ENCODE measurements at places on chromosomes 1 and 21.
A peak's percentile ranks its signal among the peaks of the same experiment; 100 is the strongest.

GRCh38 chr1:91980663-91981062 lies 31.5 kb downstream of the BRDT start:
- H3K27me3 ChIP-seq = no peaks in the 10 kb centered on the region
- H3K36me3 ChIP-seq = no peaks in the 10 kb centered on the region
- ATAC-seq = no peak
- no peak overlapping the region for H3K4me3 ChIP-seq
- H3K27ac ChIP-seq = no peak overlapping the region

DNA sequence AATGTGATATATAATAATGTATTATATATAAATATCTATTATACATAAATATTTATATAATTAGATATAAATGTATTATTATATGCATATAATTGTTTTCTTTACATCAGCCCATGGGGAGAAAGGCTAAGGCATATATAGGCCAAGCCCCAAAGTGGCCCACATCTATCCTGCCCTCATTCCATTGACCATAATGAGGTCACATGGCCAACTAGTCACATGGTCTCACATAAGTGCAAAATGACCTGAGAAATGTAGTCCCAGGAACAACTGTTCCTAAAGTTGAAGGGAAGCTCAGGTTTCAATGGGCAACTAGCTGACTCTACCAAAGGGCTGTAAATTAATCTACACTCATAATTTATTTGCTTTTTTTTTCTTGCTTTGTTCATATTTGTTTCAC lies 14.5 kb upstream of the CCDC185 start:
- no peaks in the 10 kb centered on the region for H3K4me1 ChIP-seq
- peaks cover 47% of the 10 kb centered on the region for H3K27me3 ChIP-seq
- no peak overlapping the region for H3K27ac ChIP-seq
- H3K36me3 ChIP-seq = no peaks in the 10 kb centered on the region

- peaks cover 7% of the 10 kb centered on the region for H3K4me1 ChIP-seq
- ATAC-seq = no peak
- peaks cover 64% of the 10 kb centered on the region for H3K36me3 ChIP-seq
These were observed 21.1 kb downstream of the UBAP2L start for GRCh38 chr1:154241703-154242351.

- ATAC-seq = no peak
- H3K4me1 ChIP-seq = no peaks in the 10 kb centered on the region
- no peaks in the 10 kb centered on the region for H3K27me3 ChIP-seq
- H3K36me3 ChIP-seq = no peaks in the 10 kb centered on the region
- no peak overlapping the region for H3K4me3 ChIP-seq
These were observed 283.5 kb upstream of the ADAMTS5 start for GRCh38 chr21:27250366-27250765.

GRCh38 chr1:203807196-203807595 lies 11.8 kb downstream of the ZBED6 start:
- H3K36me3 ChIP-seq = peaks cover 42% of the 10 kb centered on the region
- no peak overlapping the region for H3K4me3 ChIP-seq
- H3K27ac ChIP-seq = no peak overlapping the region
- ATAC-seq = no peak
- peaks cover 20% of the 10 kb centered on the region for H3K4me1 ChIP-seq

DNA sequence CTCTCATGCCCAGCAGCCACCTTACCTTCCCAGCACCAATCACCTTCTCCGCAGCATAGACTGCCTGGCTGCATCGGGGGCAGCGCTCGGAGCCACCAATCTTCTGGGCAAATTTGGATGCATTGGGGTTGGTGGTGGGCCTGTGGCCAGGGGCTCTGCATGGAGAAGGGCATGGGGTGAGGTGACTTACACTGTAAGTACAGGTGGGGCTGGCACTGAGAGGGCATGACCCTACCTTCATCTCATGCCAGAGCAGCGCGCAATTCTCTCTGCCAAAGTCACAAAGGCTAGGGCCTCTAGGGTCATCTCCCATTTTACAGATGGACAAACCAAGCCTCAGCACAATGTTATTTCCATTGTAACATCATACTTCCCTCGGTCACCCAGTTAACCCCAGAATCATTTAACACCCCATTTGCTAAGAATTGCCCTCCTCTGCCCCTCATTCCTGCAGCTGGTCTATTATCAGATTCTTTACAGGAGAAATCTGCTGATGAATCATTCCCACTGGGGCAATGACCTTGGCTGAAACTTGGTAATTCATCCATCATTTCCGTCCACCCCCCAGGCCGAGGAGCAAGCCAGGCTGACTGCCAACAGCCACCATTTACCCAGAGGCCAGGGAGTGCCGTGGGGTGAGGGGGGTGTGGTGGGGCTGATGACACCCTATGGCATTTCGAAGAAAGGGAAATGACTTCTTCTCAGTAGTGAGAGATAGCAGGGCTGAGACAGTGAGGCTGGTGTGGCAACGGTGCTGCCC lies 17.9 kb downstream of the CSRP1 start:
- no peak overlapping the region for H3K27ac ChIP-seq
- H3K27me3 ChIP-seq = no peaks in the 10 kb centered on the region
- no peak overlapping the region for H3K4me3 ChIP-seq
- peaks cover 56% of the 10 kb centered on the region for H3K36me3 ChIP-seq
- ATAC-seq = no peak
- H3K4me1 ChIP-seq = peaks cover 6% of the 10 kb centered on the region

- H3K4me1 ChIP-seq = no peaks in the 10 kb centered on the region
- no peaks in the 10 kb centered on the region for H3K36me3 ChIP-seq
- H3K4me3 ChIP-seq = peak overlapping the region; percentile 45
- H3K27ac ChIP-seq = no peak overlapping the region
- peaks cover 69% of the 10 kb centered on the region for H3K27me3 ChIP-seq
These were observed 36.9 kb upstream of the HHAT start for GRCh38 chr1:210291786-210292230.

DNA sequence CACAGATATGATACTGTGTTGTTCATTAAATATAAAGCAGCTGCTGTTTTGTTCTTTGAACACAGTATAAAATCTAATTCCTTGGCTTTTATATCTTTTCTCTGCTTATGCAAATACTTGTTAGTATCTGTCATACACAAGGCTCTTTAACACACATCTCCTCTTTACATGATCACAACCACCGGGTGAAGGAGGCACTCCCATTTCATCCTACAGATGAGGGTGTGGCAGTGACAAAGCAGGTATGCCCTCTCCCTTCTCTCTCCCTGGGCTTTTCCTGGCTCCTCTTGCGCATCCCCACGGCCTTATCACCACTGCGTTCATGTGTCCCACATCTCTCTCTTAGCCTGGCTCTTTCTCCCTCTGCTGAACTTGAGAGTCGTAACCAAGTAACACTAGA lies 38.2 kb downstream of the JUN start:
- no peak overlapping the region for H3K4me3 ChIP-seq
- no peaks in the 10 kb centered on the region for H3K4me1 ChIP-seq
- H3K27me3 ChIP-seq = peaks cover 18% of the 10 kb centered on the region
- H3K27ac ChIP-seq = no peak overlapping the region
- no peaks in the 10 kb centered on the region for H3K36me3 ChIP-seq

GRCh38 chr1:47678464-47678980 lies 240.7 kb downstream of the FOXD2 start:
- no peak overlapping the region for H3K27ac ChIP-seq
- ATAC-seq = no peak
- no peaks in the 10 kb centered on the region for H3K36me3 ChIP-seq
- no peaks in the 10 kb centered on the region for H3K4me1 ChIP-seq

GRCh38 chr1:117295001-117295400 lies 72.2 kb upstream of the MAN1A2 start:
- H3K27ac ChIP-seq = no peak overlapping the region
- ATAC-seq = no peak
- no peak overlapping the region for H3K4me3 ChIP-seq
- H3K36me3 ChIP-seq = no peaks in the 10 kb centered on the region
- H3K27me3 ChIP-seq = no peaks in the 10 kb centered on the region

GRCh38 chr1:56031001-56031400 lies 548.4 kb downstream of the PLPP3 start:
- ATAC-seq = no peak
- H3K36me3 ChIP-seq = no peaks in the 10 kb centered on the region

DNA sequence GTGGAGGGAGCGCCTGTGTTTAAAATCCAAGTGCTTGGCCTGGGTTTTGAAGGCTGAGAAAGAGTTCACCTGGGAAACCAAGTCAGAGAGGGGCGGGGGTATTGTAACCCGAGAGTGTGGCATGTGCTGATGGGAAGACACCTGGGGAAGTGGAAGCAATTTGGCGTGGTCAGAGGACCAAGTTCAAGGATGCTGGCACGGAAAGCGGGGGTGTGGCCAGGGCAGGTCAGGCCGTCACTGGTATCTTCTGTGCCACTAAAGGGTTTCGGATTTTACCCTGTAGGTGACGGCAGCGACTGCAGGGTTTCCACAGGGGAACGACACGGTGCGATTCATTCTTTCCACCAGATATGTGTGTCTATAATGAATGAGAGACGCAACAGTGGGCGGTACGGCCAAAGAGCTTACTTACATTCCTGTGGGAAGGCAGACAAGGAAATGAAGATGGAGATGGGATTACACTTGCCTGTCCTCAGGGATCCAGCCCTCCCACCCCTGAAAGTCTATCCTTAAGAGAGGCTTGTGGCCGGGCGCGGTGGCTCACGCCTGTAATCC lies 31.3 kb downstream of the CA6 start:
- no peak overlapping the region for H3K4me3 ChIP-seq
- H3K27me3 ChIP-seq = peaks cover 61% of the 10 kb centered on the region
- H3K36me3 ChIP-seq = peaks cover 5% of the 10 kb centered on the region
- no peak for ATAC-seq
- no peak overlapping the region for H3K27ac ChIP-seq
- H3K4me1 ChIP-seq = no peaks in the 10 kb centered on the region

DNA sequence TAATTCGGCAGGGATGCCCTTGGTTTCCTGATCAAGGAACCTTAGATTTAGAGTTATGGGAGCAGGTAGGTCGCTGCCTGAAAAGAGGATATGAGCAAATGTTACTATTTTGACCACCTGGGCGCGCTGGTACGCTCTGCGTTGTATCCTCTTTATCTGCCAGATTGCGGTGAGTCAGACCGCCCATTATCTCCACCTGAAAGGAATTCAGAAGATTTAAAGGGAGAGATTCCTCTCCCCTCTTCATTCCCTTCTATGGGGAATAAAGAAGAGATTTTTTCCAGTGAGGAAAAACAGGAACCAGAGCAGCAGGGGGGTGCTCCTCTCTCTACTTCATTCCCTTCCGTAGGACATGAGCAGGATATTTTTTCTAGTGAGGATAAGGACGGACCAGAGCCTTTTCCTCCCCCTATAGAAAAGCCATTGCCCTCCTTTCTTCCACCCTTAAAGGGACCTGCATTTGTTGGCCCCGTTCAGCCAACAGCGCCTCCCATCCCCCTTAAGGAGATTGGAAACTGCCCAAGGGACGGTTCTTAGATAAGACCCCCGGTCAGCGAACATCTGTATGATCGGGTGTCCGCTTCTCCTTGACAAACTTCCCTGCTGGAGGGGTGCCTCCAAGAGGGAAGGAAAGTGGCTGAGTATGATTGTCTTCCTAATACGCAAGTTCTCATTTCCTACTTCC lies 34.1 kb downstream of the CLCA1 start:
- H3K4me1 ChIP-seq = peaks cover 9% of the 10 kb centered on the region
- peaks cover 12% of the 10 kb centered on the region for H3K27me3 ChIP-seq
- H3K36me3 ChIP-seq = no peaks in the 10 kb centered on the region
- ATAC-seq = no peak
- no peak overlapping the region for H3K27ac ChIP-seq

GRCh38 chr1:92577261-92577895 lies 90.7 kb upstream of the GFI1 start:
- no peak overlapping the region for H3K4me3 ChIP-seq
- H3K27ac ChIP-seq = no peak overlapping the region
- ATAC-seq = no peak
- H3K27me3 ChIP-seq = no peaks in the 10 kb centered on the region

DNA sequence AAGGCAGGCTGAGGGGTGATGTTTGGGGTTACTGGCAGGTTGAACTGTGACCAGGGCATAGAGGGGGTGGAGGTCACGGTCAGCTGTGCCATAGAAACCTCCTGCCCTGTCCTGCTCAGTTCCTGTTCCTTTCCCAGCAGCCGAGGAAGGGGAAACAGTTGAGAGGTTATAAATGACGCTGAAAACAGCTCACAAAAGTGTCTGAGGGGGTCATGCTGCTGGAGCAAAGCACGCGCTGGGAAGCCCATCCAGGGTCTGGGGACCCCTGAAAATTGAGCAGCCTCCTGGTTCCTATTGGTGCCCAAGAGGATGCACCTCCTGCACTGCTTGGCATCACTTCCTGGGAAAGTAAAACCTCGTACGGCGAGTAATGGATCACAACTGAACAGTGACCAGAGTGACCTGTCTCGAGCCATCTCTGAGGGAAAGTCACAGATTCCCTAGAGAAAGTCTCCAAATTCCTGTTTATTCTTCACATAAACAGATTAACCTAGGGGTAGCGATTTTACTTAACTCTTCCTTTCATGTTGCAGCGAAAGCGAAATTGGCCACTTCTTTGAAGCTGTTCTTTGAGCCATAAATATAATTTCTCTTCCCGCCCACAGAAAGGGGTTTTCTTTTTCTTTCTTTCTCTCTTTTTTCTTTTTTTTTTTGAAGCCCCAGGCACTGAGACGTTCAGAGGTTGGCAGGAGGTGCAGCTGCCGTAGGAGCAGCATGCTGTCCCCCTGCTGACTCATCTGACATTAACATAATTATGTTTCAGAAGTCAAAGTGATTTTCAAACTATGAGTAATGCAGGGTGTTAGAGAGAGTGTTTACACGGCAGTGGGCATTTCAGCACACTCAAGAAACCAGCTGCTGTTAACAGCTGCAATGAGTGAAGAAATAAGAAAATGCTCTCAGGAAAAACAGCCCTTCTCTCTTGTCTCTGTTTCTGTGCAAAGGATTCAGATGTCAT lies 41.8 kb upstream of the ATF3 start:
- H3K27me3 ChIP-seq = no peaks in the 10 kb centered on the region
- peak; percentile 98 for ATAC-seq
- H3K36me3 ChIP-seq = no peaks in the 10 kb centered on the region
- peaks cover 39% of the 10 kb centered on the region for H3K4me1 ChIP-seq
- H3K27ac ChIP-seq = peak overlapping the region; percentile 87
- H3K4me3 ChIP-seq = peak overlapping the region; percentile 83

- H3K27ac ChIP-seq = no peak overlapping the region
- no peaks in the 10 kb centered on the region for H3K4me1 ChIP-seq
- no peak for ATAC-seq
- no peaks in the 10 kb centered on the region for H3K27me3 ChIP-seq
These were observed 339.7 kb downstream of the PTPRC start for GRCh38 chr1:198978523-198978922.

DNA sequence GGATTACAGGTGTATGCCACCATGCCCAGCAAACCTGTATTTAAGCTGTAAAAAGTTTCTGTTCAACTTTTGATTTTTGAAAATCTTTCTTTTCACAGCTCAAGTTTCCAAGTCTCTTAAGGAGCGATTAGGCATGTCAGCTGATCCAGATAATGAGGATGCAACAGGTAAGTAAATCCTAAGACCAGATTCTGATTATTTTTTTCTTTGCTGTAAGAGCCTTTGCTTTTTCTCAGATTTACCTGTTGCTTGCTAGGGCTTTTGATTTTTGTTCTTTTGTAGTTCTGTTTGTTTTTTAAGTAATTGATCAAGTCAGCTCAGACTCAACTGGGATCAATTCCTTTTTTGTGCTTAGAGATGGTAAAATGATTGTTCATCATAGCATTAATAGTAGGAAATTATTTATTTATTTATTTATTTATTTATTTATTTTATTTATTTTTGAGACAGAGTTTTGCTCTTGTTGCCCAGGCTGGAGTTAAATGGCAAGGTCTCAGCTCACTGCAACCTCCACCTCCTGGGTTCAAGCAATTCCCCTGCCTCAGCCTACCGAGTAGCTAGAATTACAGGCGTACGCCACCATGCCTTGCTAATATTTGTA lies 21.1 kb upstream of the SNRPE start:
- no peak overlapping the region for H3K27ac ChIP-seq
- H3K27me3 ChIP-seq = no peaks in the 10 kb centered on the region
- H3K4me3 ChIP-seq = no peak overlapping the region
- no peak for ATAC-seq

- no peaks in the 10 kb centered on the region for H3K27me3 ChIP-seq
- ATAC-seq = no peak
- H3K4me3 ChIP-seq = peak overlapping the region; percentile 92
- H3K27ac ChIP-seq = peak overlapping the region; percentile 93
- peaks cover 21% of the 10 kb centered on the region for H3K36me3 ChIP-seq
These were observed 630 bp downstream of the MTF2 start for GRCh38 chr1:93079685-93080141.
